Stimulated activated CD8-positive, alpha-beta memory T cell treated with anti-CD3 and anti-CD28 coated beads, Interleukin-2, amount 100 ng/mL, for 1 hour (primary cell): ENCODE measurements at places on chromosomes 2 and 18.

DNA sequence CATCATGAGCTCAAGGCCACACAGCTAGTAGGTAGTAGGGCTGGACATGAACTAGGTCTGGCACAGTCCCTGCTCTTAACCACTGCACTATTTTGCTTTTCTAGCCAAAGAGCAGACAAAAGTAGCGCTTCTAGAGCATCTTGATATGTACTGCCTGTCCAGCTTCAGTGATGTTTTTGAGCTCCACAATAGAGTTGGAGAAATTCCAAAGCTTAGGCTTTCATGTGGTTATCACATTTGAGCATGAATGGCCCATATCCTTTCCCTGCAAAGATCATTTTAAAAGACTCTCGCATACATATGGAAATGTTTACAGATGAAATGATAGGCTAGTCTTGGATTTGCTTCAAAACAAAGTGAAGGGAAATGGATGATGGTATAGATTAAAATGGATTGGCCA lies 128.7 kb downstream of the MAP3K20 start:
- no peak for DNase-seq

DNA sequence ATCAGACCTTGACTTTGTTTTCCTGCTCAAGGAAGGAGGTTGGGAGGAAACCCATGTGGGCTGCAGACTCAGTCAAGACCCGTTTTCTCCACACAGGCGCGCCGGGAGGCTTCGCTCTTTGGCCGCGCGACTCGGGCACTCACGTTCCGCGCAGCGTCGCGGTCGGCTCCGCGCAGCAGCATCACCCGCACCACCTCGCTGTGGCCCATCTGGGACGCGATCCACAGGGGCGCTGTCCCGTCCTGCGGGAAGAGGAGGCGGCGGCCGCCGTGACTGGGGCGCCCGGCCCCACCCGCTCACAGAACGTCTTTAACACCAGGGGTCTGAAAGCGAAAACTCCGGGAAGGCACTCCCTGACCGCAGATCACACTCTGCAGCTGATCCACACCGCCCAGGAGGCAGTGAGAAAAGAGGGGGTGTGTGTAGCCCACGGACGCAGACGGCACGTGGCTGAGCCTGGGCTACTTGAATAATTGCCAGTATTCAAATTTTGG lies 33.1 kb upstream of the NPC1 start:
- DNase-seq: no peak

DNA sequence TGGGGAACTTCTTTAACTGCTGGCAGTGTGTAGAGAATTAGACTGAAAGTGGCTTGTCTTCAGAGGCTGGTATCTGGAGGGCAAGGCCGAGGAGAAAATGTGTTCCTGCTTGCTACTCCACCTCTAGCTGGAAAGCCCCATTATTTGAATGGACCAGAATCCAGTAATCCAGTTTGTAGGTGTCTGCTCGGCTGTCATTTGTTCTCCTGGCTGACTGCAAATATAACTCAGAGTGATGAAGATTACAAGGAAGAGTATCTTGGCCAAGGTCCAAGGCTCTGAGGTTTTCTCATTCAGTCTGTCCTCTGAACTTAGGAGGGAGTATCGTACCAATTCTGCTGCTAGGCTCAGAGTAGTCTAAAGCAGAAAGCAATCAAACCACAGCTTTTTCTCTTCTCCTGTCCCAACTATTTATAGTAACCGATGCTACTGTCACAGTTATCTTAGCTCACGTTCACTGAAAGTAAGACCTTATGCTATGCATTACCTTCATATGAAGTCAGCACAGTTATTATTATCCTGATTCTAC lies 228.6 kb downstream of the SETBP1 start:
- DNase-seq: no peak

DNA sequence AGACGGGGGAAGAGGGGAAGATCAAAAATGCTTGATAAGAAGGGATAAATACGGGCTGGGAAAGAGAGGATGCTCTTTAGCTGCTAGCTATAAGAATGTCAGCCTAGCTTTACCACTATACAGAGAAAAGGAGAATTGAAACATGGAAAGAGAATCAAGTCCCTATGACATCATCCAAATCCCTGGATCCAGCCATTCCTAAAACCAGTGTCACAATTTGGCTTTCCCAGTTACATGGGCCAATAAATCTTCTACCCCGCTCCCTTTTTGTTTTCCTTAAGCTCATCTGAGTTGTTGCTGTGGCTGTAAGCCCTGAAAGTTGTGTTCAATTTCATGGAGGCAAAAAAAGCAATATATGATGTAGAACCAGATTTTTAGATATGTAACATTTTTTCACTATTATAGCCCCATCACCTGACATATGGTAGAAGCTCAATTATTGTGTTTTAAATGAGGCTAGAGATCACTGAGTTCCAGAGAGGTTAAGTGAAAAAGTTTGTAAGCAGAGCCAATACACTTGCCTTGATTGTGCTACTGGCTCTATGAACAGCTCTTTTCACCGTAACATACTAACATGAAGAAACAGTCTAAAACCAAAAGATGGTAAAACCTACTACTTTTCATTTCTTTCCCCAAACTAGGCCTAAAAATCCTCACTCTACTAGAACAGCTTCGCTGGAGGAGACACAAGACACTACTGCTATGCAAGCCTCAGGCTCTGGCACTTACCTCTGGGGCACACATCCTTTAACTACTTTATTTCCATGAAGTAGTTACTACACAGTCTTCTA lies 4.3 kb downstream of the HNRNPLL start:
- DNase-seq: no peak

GRCh38 chr18:7601246-7601615 lies 34.1 kb downstream of the PTPRM start:
- DNase-seq: no peak

GRCh38 chr18:13422541-13423147 lies 204.1 kb downstream of the LDLRAD4 start:
- DNase-seq: no peak

DNA sequence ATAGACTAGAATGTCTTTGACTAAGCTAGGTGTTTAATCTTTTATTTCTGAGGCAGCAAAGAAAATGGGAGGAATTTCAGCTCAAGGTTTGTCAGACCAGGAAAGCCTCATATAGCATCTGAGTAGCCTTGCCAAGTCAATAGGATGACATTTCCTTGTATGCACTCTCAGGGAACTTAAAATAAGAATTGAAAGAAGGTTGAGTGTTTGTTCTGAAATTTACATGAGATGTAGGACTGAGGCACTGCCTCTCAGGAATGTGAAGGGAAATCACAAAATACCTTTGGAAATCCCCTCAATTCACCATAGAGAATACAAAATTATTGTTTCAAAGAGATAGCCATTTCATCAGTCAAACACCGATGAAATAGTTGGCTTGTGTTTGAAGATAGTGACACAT lies 392.0 kb upstream of the NRP2 start:
- DNase-seq: no peak

DNA sequence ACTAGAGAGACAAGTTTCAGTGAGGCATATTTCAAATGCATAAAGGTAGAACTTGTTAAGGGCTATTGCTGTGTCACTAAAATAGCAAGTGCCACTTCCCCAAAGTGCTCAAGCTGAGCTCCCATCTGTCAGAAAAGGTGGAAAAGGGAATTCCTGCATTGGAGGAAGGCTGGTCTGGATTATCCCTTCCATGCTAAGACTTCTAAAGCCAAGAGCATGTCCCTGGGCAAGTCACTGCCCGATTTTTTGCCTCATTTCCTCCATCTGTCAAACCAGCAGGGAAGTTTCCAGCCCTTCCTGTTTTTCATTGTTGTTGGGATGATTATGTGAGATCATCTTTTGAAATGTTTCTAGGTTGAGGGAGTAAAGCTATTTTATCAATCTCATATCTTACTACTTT lies 175.5 kb downstream of the SETBP1 start:
- DNase-seq: no peak

DNA sequence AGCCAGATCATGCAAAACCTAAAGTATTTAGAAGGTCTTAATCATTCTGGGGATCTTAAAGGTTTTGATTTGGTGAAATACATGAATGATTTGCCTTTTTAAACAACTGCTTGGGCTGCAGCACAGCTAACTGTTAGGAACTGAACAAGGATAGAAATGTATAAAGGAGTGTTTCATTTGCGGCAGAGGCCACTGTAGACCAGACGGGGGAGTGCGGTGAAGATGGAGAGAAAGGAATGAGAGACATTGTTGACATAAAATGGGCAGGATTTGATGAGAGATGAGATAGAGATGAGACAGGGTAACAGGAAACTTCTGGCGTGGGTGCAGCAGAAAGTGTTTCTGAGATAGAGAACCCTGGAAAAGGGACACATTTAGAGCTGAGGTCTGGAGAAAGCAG lies 308.1 kb downstream of the TMX3 start:
- DNase-seq: no peak
